ENCODE measurements at places on chromosomes 2 and 18.

DNA sequence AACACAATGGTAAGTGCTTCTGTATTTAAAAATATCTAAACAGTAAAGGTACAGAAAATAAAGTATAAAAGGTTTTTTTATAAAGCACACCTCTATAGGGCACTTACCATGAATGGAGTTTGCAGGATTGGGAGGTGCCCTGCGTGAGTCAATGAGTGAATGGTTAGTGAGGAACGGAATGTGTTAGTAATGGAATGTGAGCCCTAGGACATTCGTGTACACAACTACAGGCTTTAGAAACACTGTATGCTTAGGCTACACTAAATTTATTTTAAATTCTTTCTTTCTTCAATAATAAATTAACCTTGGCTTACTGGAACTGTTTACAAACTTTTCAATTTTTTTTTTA is 337.9 kb upstream of the SLC39A10 start:
- DNase-seq, result no peak

DNA sequence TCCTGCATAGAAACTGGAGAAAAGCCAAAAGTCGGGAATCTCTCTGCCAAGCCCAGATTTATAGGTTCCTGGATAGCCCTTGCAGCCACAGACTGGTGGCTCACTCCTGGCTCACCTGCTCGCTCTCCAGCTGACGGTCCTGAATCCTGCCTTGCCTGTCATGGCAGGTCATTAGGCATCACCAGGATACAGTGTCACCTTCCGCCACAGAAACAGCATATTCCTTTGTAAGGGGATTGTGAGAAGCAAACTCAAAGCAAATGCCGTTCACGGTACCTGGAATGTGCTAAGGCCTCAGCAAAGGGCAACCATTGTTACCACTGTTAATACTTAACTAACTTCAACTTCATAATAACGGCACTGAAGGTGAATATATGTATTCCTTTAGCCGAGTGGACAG is 57.1 kb upstream of the GPR45 start:
- DNase-seq, result no peak

DNA sequence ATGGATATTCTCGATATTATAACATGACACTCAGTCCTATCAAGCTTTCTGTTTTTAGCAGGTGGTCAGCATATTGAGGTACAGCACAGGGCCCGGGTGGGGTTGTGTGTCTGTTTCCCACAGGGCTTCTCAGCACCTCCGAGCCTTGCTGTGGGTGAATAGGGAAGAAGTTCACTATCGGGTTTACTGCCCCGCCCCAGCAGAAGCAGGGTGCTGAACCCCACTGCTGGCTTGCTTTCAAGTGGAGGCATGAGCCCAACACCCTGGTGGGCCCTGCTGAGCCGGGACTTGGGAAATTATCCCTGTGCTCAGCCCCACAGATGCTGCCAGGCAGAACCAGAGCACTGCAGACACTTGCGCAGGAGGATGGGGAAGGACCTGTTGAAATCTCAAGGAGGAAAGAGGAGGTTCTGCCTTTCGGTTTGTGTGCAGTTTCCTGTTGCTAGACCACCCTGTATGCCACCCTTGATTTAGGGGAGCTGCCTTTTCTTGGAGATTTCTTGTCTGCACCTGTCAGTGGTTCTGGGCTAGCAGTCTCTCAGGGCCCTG is 270.3 kb upstream of the SALL3 start:
- no peak for DNase-seq

GRCh38 chr18:37511721-37512298 is 53.8 kb downstream of the CELF4 start:
- DNase-seq, result no peak

DNA sequence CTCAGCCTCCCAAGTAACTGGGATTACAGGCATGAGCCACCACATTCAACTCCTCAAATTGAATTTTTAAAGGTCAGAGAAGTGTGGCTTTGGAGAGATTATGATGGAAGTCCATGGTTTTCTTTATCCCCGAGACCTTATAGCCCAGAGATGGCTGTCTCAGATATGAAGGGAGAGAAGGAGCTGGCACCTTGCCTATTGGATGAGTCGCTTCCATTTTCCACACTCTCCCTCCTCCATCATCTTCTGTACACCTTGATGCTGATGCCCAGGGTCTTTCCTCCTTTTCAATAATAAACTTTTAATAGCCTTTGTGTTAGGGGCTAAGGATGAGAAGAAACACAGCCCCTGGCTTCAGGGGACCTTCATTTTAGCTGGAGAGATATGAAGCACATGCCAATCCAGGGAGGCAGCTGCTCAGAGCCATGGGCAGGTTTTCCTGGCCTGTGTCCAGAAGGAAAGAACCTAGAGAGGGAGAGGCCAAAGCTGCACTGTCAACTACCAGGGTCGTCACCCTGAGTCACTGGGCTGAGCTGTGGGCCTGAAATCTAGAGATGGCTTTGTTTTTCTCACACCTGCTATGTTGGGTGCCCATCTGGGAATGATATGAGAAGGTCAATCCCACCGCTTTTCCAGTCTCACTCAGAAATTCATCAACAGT is 146.0 kb upstream of the SERTAD2 start:
- DNase-seq, result no peak

DNA sequence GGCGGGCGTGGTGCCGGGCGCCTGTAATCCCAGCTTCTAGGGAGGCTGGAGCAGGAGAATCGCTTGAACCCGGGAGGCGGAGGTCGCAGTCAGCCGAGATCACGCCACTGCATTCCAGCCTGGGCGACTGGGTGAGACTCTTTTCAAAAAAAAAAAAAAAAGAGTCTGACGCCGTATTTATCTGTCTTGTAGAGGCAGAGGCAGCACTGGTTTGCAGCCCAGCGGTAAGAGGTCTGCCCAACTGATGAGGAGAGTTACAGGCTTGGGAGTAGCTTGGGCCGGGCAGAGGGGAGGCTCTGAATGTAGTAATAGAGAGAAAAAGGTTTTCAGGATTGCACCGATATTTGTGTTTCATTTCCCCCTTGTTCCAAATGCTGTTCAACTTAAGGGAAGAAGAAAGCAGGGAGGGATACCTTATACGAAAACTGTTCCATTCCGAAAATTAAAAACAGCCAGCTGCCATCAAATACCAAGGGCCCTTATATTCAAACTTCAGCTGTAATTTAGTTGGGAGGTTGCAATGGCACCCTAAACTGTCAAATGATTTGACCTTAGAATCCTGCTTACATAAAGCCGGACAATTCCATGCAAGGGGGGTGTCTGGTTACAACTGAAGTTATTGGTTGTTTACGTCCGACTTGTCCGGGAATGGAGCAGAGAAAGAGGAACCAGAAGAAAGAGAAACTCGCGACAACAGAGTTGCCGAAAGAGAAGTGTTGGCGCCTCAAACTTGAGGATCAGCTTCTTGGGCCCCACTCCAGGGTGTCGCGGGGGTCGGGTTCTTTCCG is 9.2 kb upstream of the SP9 start:
- DNase-seq, result no peak

GRCh38 chr18:58591286-58591685 is 37.6 kb downstream of the ALPK2 start:
- DNase-seq, result no peak

GRCh38 chr2:200509235-200509611 is 645 bp downstream of the KCTD18 start:
- DNase-seq, result no peak

GRCh38 chr2:241009601-241010530 is 11.4 kb downstream of the SNED1 start:
- peak; percentile 41 for DNase-seq

DNA sequence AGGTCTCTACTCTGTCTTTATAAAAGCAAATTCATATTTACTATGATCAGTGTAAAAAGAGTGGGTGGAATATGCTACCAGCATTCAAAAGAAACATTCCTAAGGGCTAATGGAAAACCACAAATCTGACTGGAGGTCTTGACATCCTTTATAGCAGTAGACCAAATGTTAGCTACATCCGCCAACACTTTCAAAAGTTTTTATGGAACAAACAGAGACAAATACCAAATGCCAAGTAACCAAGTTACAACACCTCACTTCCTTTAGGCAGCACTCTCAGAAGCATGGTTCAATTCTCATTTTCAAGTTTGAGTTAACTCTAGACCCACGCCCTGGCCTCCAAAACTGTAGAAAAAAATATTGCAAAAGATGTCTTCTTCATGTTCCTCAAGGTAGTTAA is 78.3 kb upstream of the SETBP1 start:
- DNase-seq, result no peak

GRCh38 chr18:285817-286216 is 18.0 kb upstream of the THOC1 start:
- DNase-seq, result no peak

DNA sequence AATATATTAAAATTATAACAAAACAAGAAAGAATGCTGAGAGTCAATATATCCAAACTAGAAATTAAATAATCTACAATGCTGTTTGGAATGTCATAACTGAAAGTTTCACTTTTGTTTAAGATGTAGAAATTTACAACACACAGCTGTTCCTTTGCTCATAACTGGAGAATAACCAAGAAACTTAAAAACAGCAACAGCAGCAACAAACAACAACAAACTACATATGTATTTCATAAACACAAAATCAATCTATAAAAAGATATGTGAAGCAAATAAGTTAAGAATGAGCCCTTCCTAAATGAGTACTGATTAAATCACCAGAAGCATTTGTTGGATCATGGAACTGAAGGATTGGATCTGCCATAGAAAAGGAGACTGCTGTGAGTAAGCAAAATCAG is 456.5 kb upstream of the ZNF804A start:
- DNase-seq, result no peak

- DNase-seq, result no peak
Observed at GRCh38 chr2:36780231-36780839, 83.8 kb downstream of the VIT start.

GRCh38 chr2:48080534-48081316 is 174.4 kb upstream of the FBXO11 start:
- no peak for DNase-seq

DNA sequence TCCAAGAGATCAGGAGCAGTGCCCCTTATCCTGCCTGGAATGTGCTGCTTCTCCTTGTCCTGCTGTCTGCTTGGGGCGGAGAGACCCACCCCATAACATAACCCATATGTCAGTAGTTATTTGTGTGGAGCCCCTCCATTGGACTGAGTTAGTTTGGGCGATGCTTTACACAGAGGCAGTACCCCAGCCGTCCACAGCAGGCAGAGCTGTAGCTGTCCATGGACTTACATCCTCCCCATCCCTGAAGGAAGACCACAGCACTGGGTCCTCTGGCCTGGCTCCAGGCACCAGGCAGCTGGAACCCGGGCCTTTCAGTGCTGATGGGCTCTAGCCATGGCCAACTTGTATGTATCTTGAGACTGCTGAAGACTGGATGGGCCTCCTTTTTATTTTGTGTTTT is 20.3 kb downstream of the GKN2 start:
- no peak for DNase-seq

DNA sequence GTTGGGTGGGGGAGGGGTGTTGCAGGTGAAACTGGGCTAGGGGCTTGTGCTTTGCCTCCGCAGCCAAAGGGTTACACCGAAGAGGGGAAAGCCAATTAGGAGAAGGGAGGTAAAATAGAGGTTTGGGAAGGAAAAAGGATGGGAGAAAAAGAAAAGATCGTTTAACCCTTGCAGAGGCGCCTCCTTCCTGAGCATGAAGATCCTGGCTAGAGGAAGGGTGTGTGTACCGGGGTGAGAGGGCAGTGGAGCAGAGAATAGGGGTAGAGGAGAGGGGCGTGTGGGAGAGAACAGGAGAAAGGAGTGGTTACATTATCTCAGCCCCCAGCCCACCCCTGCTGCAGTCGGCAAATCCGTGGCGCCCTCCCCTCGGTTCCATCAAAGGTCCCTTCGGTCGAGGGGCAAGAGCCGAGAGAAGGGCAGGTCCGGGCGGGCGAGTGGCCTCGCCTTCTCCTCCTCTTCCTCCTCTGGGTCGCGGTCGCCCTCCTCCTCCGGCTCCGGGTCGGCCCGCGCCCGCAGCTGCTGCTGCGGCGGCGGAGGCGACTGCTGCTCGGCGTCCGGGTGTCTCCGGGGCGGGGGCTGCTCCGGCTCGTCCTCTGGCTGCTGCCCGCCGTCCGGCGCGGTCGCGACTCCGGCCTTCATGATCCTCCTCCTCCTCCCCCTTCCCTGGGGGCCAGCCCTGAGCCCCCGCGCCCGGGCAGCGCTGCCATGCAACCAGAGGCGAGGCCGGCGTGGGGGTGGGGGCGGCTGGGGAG is 1.1 kb downstream of the MARCHF4 start:
- DNase-seq, result no peak

DNA sequence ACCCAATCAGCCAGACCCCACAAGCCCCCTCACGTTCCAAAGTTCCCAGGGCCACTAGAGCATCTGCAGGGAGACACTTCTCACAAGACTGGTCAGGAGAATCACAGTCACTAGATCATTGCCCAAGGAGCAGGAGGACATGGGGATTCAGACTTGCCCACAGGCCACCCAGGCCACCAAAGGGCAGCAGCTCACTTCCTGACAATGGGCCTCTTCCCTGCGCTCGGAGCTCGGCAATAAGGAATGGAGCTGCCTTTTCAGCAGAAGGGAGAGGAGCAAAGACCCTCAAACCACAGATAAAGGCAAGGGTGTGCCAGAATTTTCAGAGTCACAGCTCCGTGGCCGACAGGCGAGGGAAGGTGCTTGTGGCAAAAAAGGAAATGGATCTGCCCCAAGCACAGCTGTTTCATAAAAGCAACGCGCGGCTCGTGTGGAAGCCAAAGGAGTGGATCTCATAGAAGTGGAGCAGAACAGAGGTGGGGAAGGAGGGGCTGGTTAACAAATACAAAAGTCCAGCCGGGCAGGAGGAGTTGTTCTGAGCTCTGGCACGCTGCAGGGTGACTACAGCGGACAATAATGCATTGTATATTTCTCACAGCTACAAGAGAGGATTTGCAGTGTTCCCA is 72.1 kb downstream of the EDAR start:
- no peak for DNase-seq

DNA sequence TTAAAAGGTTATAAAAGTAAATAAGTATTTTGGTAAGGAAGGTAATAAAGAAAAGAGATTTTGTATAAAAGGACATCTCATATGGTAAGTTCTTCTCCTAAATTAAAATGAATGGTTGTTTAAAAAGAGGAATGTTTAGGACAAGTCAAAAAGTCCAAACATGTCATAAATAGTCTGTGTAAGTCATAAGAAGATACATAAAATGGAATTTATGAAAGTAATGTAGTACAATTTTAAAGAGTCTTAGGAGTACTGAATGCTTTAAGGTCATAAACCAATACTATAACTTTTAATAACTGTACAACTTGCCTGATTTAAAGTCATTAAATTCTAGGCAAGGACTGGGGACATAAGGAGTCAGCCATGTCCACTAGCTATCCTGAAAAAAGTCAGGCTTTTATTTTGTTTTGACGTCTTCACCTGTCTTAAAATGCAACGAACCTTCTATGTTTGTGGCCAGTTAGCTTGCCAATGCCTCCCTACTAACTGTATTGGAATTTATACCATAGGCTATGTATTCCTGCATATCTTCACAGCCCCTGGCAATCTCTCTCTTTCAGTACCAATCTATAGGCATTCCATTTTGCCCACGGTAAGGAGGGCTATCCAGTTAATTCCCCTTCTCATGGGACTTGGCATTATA is 312.3 kb upstream of the LRRTM4 start:
- DNase-seq, result no peak

DNA sequence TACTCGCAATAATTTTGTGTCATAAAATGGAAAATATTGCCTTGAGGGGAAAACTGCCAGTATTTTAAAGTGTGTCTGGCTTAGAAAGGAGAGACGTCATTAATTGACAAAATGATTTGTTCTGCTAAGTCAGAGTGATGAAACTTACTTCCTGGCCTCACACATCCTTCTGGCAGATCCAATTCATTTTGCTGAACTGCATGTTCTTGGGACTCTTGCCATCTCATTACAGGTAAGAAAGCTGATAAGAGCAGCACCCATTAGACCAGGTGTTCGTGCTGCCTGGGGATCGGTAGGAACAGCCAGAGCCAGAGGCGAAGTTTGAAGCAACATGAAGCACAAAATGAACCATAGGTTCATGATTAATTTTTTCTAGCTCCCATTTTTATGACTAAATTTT is 38.0 kb downstream of the KCNE4 start:
- DNase-seq, result no peak

Measured in stimulated activated naive CD8-positive, alpha-beta T cell treated with anti-CD3 and anti-CD28 coated beads, Interleukin-15, Interleukin-2, amounts not matched to agents 100 U/mL and 50 U/mL, for 24 hours (primary cell).